ENCODE measurements at places on chromosomes 6 and 20.
A peak's percentile ranks its signal among the peaks of the same experiment; 100 is the strongest.

GRCh38 chr6:165249808-165250207 is 59.6 kb downstream of the C6orf118 start:
- no peak for DNase-seq

DNA sequence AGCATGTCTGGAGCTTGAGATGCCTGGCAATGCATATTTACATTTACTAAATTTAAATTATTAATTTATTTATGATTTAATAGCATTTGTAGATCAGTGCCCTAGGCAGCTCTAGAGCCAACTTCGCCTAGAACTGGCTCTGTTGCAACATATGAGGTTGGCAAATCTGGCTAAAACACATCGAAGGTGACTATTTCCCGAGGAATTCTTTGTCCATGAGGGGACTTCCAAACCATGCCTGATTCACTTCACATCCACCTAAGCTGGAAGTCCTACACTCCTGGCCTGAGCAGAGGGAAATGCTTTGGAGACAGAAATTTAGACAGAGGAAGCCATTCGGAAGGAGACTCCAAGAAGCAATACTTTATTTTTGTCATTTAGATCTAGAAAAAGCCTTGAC is 211.0 kb upstream of the ARG1 start:
- no peak for DNase-seq

DNA sequence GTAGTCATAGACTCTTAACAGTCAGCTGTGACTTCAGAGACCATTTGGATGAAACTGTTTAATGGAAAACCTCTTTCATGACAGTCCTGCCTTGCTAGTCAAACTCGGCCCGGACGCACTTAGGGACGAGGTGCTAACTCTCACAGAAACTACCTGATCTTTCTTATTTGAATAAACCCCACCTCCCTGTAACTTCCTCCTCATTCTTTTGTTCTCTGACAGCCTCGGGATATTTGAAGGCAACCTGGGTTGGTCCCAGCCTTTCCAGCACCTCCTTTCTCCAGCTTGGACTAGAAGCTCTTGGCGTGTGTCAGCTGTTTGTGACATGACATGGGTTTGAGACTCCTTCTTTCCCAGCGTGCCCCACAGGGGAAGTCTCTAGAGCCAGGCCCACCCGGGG is 175.3 kb upstream of the EXOC2 start:
- DNase-seq = no peak

- peak; percentile 83 for DNase-seq
These were observed at the start of gene LHFPL5 for GRCh38 chr6:35804996-35805736. LHFPL5 (plus strand) TSS chr6:35805352; CDS start chr6:35805671, 319 bp downstream.

GRCh38 chr20:5448449-5449118 is 131.8 kb upstream of the PROKR2 start:
- peak; percentile 6 for DNase-seq

- DNase-seq = no peak
These were observed 58.6 kb upstream of the PTCHD4 start for GRCh38 chr6:48169635-48170034.

GRCh38 chr6:43826730-43827129 is 56.7 kb downstream of the VEGFA start:
- DNase-seq = no peak

DNA sequence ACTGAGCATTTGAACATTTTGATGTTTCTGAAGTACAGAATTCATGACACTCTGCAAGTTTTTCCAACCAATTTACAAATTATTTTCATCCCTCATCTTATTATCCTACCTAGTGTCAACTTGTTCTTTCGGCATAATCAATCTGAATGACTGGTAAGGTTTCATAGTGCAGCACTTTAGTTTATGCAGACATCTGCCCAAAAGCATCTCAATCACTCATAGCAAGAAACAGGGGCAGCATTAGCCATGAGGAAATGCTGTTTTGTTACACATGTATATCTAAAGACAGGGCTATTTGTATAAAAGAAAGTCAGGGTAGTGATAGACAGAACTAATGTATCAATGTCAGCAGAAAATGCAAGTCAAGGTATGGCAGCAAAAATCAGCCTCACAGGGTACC is 378.1 kb upstream of the AGPAT4 start:
- DNase-seq = no peak

- DNase-seq = no peak
These were observed 5.7 kb downstream of the BCL2L1 start for GRCh38 chr20:31716818-31717477.

GRCh38 chr6:31128093-31128676 is 7.9 kb upstream of the CDSN start:
- no peak for DNase-seq

GRCh38 chr6:109096208-109096607 is 901 bp downstream of the CEP57L1 start:
- no peak for DNase-seq

DNA sequence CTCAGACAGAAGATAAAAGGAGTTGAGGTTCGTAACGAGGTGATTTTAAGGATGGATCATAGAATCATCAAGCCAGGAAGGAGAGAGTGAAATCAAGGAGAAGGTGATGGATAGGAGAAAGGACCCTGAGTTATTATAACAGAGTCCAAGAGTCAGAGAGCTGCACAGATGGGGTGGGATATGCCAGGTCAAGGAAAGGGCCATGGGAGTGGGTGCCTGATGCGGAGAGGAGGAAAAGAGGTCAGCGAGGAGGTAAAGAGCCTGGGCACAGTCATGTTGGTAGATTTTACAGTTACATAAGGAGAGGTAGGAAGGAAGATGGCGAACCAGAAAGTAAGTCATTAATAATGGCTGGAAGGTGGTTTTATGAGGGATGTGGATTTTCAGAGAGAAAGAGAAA is 114.9 kb downstream of the LAMA2 start:
- no peak for DNase-seq

DNA sequence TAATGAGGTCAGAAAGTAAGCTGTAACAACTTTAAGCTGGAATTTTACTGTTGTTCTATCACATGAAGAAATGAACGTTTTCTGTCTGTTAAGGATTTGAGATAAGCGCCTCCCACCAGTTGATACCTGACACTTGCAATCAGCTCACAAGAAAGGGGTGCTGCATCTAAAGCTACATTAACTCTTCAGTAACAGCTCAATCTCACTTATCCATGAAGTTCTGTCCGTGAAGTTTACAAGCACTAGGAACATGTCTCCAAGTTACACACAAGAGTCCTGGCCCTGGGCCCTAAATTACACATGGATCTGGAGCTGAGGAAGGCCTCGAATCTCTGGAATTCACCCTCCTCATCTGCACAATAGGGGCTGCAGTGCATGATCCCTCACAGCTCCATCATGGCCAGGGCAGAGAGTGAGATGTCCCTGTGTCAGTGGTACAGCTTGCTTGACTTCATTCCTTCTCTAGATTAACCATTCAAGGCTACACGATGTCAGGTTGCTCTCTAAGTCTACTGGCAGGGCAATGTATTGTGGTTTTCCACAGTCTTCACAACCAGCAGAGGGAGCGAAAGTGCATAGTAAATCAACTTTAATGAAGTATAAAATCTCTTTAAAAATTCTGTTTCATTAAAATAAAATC is 182.4 kb upstream of the MCHR2 start:
- DNase-seq = peak; percentile 20

DNA sequence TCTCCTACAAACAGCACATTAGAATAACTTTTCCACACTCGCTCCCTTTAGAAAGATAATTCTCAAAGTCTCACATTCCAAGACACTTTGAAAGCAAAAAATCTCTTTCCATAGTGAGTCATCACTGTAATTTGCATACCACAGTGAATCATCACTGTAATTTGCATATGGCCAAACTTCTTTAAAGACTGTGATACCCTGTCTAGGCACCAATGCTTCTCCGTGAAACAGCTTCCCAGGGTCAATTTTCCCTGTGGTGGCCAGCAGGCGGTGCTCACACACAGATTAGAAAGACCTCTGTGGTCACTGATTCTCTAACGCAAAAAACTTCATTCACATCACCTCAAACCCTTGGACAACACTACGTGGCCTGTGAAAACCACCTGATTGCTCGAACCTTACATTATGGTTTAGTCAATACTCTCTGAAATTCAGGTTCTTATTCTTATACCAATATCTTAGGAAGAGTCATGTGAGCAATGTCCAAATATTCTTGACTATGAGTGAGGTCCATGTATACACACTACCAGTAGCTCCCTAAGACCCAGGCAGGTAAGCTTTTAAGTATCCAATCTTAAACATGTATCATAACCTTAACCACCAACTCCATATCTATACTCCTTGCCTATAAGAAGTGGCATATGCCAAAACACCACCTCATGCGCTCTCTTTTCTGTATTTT is 78.5 kb upstream of the PHACTR1 start:
- peak; percentile 65 for DNase-seq

GRCh38 chr20:53098621-53099020 is 126.5 kb downstream of the TSHZ2 start:
- DNase-seq = no peak

- DNase-seq = no peak
These were observed 129.6 kb upstream of the NUP153 start for GRCh38 chr6:17836293-17836692.

GRCh38 chr6:99608059-99608885 is 1.6 kb downstream of the PRDM13 start:
- no peak for DNase-seq

- peak; percentile 8 for DNase-seq
These were observed 36.9 kb upstream of the BLCAP start for GRCh38 chr20:37564388-37565133.

Measured in NCI-H526 treated with DMSO at 0.1 percent for 48 hours (cell line).